ENCODE measurements at places on chromosomes 12 and 14.

GRCh38 chr12:966724-967123 lies 17.2 kb upstream of the RAD52 start:
- no peak for DNase-seq

DNA sequence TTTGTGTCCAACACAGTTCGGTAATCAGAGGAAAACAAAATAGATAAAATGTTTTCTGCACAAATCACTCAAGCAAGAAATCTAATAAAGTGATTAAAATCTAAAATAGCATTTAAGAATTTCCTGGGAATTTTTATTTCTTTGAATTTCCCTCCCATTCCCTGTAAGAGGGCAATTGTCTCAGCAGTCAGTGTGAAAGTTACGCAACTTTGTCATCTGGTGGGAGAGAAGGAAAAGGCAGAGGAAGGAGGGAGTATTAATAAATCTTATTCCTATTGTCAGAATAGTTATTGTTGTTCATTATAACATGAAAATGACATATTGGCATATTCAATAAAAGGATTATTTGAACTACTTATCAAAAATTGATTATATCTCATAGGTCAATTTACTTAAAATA lies 464.9 kb downstream of the PRKD1 start:
- DNase-seq, result no peak

- DNase-seq, result no peak
Measured at GRCh38 chr12:905261-906031, 44.0 kb downstream of the RAD52 start.

DNA sequence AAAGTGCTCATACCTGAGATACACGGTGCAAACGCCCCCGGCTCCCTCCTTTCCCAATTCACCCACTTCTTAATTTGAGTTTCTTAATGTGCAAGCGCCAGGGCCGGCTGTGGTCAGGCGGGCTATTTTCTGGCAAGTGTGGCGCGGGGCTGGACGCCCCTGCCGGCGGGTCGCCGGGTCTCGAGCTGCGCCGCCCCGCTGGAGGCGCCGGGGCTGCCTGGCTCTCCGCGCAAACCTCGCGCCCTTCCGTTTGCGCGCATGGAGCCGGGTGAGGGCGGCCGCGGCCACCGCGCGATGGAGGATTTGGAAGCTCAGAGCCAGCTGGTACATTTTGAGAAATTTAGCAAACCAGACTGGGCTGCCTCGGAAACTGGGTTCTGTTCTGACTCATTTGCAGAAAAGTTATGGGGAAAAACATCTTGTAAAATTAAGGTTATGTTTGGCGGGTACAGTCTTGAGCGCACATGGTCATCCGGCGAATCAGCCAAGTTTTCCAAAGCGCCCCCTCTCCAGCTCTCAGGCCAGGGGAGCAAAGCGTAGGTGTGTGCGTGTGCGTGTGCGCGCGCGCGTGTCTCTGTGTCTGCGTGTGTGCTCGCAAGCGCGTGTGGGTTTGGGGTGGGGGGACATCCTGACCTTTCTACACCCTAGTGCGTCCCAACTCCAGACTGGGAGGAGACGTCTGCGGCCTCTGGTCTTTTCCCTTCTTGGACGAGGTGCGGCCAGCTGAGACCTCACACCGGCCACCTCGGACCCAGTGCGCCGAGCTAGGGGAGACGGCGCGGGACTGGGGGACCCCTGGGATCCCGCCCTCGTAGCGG lies 6.5 kb upstream of the OTX2 start:
- DNase-seq, result no peak

DNA sequence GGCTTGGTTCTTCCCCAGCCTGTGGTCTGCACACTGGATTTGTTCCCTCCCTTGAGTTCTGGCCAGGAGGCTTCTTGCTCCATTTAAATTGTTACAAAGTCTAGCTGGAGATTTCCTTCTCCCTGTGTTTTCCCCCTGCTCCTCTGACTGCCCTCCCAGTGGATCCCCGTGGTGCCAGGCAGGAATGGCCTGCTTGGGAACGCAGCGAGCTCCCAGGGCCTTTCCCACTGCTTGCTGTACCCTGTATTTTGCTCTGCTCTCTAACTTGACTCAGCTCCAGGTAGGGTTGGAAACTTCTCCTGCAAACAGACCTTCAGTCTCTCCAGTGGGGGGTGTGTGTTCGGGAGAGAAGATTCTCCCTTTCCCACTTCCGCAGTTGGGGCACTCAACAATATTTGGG lies 349.2 kb upstream of the FBXO33 start:
- DNase-seq, result no peak

DNA sequence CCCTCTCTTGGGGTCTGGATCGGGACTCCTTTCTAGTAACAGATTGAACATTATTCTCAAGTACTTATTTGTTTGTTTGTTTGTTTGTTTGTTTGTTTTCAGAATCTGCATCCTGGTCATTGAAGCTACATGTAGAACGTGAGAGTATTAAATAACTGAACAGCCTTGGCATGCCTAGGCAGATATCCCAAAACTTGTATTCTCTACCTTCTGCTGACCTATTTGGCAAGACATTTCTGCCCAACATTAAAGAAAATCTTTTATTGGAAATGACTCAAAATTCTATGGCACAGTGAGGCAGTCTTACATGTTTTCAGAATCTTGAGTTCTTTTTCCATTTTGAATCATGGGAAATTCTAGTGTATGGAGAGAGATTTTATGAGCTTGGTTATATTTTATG lies 165.1 kb upstream of the CNOT2 start:
- no peak for DNase-seq

GRCh38 chr12:1616233-1617066 lies 12.6 kb upstream of the WNT5B start:
- DNase-seq, result no peak

DNA sequence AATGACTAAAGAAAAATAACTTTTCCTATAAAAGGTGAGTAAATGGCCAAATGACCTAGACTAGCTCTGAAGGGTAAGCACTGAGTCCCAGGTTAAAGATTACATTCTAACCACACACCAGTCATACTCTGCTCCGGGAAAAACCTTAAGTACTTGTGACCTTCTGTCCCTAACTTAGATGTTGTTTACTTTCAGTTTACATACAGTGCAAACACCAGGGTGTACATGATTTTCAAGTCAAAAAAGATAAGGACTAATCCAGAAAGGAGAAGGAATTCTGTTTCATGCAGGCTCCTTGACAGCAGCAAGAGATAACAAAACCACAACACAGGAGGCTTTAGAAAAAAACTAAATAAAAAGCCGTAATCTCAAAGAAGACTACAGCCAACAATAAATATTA lies 174.2 kb downstream of the PPM1H start:
- no peak for DNase-seq

DNA sequence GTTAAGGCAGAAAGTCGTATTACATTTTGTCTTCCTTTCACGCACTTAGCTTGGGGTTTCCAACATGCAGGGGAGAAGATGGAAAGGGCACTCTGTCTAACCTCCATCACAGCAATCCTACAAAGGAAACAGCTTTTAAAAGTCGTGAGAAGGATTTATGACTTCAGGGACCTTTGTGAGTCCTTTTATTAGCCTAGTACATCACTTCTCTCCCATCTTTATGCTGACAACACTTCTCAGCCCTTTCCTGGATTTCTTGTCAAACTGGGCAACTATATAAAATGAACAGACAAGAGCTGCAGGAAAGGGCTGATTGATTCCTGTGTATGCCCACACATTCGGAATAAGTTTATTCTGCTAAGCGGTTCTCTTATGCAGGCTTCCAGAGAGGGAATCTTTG lies 159.0 kb downstream of the DERA start:
- no peak for DNase-seq

Data from stimulated activated CD8-positive, alpha-beta memory T cell treated with anti-CD3 and anti-CD28 coated beads, Interleukin-4, amount 100 ng/mL, for 1 hour (primary cell).